Bronchial epithelial cell (primary cell): ENCODE measurements at places on chromosomes 7 and 10. TPM values are rescaled to one million over a fixed set of nuclear protein-coding genes. Genes with fewer than 3 reads are reported as not detected.

IDI2 gene
- total RNA-seq = not detected in 2 replicates

ACTL6B gene
- not detected in 2 replicates for total RNA-seq

PNLIPRP2 gene
- total RNA-seq = not detected in 2 replicates

DLG5 gene
- 38.0 and 45.3 TPM in 2 replicates for total RNA-seq

PRKCQ gene
- 1.7 and 2.1 TPM in 2 replicates for total RNA-seq

MLXIPL gene
- under 0.01 TPM in 1 of 2 replicates, not detected in the other for total RNA-seq

SH2D4B gene
- total RNA-seq = under 0.01 TPM in 2 replicates

TNS3 gene
- total RNA-seq = 1.8 and 2.6 TPM in 2 replicates

AKR1C3 gene
- total RNA-seq = 45.5 and 69.5 TPM in 2 replicates

GPR37 gene
- total RNA-seq = 1.6 and 3.7 TPM in 2 replicates

LRRC17 gene
- total RNA-seq = 0.26 and 0.38 TPM in 2 replicates

DLX6 gene
- not detected in 2 replicates for total RNA-seq

GNGT1 gene
- total RNA-seq = not detected in 2 replicates

PNLIPRP3 gene
- 53.2 and 67.8 TPM in 2 replicates for total RNA-seq
